Endothelial cell of umbilical vein (primary cell): ENCODE measurements at places on chromosomes 3 and 15.

DNA sequence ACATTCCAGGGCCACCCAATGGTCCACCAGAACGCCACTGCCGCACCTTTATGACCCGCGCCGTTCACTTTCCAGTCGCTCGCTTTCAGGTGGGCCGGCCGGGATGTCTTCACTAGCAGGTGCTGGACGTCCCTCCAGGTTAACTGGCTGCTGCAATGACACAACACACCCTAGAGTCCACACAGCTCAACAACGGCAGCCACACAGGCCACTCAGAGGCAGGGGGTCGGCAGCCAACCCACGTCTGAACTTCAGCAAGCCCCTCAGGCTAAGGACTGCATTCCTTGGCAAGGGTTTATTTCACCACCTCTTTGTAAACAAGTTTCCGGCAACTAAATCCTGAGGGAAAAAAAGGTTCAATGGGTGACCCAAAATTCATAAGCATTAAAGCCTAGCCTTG is 89.2 kb upstream of the SNRPA1 start:
- no peaks in the 10 kb centered on the region for H3K27me3 ChIP-seq
- H3K4me1 ChIP-seq: no peaks in the 10 kb centered on the region
- no peak overlapping the region for H3K4me3 ChIP-seq
- no peaks in the 10 kb centered on the region for H3K36me3 ChIP-seq

GRCh38 chr15:56160966-56161365 is 82.7 kb downstream of the RFX7 start:
- peaks cover 2% of the 10 kb centered on the region for H3K4me1 ChIP-seq
- no peak overlapping the region for H3K4me3 ChIP-seq
- H3K36me3 ChIP-seq: no peaks in the 10 kb centered on the region
- no peaks in the 10 kb centered on the region for H3K27me3 ChIP-seq

GRCh38 chr3:156583469-156583868 is 28.6 kb upstream of the SSR3 start:
- H3K4me1 ChIP-seq: no peaks in the 10 kb centered on the region
- no peak for DNase-seq
- no peaks in the 10 kb centered on the region for H3K27me3 ChIP-seq
- H3K36me3 ChIP-seq: no peaks in the 10 kb centered on the region
- no peak overlapping the region for H3K27ac ChIP-seq
- no peak overlapping the region for H3K4me3 ChIP-seq

DNA sequence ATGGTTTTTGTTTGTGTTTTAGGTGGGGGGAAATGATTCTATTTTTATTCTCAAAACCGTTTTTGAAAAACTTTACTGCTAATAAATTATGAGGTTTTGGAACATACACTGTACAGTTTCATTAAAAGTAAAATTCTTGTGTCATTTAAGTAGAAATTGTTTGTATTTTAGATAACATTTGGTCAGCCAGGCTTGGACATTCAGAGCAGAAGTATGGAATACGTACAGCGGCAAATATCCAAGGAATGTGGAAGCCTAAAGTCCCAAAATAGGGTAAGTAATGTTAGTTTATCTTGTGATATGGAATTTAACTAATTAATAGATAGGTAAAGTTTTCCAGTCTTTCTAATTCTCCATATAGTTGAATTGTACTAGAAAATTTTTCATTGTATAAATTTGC is 96.6 kb downstream of the SPRED1 start:
- no peaks in the 10 kb centered on the region for H3K4me1 ChIP-seq
- DNase-seq: no peak
- no peak overlapping the region for H3K4me3 ChIP-seq

- peaks cover 7% of the 10 kb centered on the region for H3K4me1 ChIP-seq
- no peaks in the 10 kb centered on the region for H3K27me3 ChIP-seq
- no peaks in the 10 kb centered on the region for H3K36me3 ChIP-seq
- DNase-seq: peak; percentile 47
- H3K4me3 ChIP-seq: no peak overlapping the region
- peak overlapping the region; percentile 39 for H3K27ac ChIP-seq
Measured at GRCh38 chr3:29381595-29381994, 100.7 kb downstream of the RBMS3 start.

DNA sequence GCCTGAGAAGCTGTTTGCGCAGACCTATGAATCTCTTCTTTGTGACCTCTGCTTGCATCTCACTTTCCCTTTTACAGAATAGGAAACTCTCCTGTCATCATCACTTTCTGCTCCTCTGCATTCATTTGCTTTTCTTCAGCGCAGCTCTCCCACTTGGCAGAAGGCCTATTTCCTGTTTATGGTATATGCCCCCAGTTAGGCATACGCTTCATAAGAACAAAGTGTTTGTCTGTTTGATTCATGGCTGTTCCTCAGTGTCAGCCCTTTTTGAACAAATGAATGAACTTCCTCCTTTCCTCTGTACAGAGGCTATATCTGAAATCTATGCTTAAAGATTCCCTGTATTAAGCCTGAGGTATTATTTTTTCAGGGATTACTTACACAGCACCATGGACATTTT is 1216.9 kb upstream of the GBE1 start:
- no peak for DNase-seq
- no peak overlapping the region for H3K4me3 ChIP-seq
- no peak overlapping the region for H3K27ac ChIP-seq
- H3K4me1 ChIP-seq: no peaks in the 10 kb centered on the region

- no peak for DNase-seq
- H3K27ac ChIP-seq: no peak overlapping the region
- H3K4me1 ChIP-seq: peaks cover 50% of the 10 kb centered on the region
- H3K36me3 ChIP-seq: peaks cover 11% of the 10 kb centered on the region
- no peak overlapping the region for H3K4me3 ChIP-seq
Measured at GRCh38 chr15:90436952-90437351, 48.9 kb downstream of the IQGAP1 start.

DNA sequence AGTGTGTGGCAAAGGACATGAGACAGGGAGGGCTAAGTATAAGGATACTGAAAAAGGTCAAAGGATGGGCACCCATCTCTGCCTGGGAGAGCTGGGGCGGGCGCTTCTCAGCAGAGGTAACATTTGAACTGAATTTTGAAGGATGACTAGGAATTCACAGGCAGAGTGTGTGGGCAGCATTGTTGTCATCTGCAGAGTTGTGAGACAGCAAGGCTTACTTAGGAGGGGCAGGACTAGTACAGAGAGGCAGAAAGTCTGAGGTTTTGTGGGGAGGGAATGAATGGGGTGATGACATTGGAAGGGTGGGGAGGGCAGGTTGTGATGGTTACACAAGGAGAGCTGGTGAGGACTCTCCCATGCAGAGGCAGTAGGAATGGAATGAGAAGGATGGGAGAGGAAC is 84.1 kb upstream of the PRR23C start:
- H3K36me3 ChIP-seq: no peaks in the 10 kb centered on the region
- H3K27me3 ChIP-seq: no peaks in the 10 kb centered on the region
- DNase-seq: no peak
- H3K4me1 ChIP-seq: no peaks in the 10 kb centered on the region
